Renal cortical epithelial cell (primary cell): ENCODE measurements at places on chromosomes 11 and 22.

GRCh38 chr11:42465623-42466022, 846.2 kb upstream of the API5 start:
- no peak for DNase-seq

- DNase-seq = peak; percentile 85
Measured at GRCh38 chr11:3939211-3939610, 83.7 kb downstream of the STIM1 start.

GRCh38 chr11:123103326-123103980, 41.5 kb upstream of the HSPA8 start:
- DNase-seq = peak; percentile 58

- DNase-seq = peak; percentile 88
Measured at GRCh38 chr11:28566339-28567089, 458.3 kb downstream of the METTL15 start.

GRCh38 chr22:36026741-36027140, 1.9 kb downstream of the RBFOX2 start:
- peak; percentile 46 for DNase-seq

DNA sequence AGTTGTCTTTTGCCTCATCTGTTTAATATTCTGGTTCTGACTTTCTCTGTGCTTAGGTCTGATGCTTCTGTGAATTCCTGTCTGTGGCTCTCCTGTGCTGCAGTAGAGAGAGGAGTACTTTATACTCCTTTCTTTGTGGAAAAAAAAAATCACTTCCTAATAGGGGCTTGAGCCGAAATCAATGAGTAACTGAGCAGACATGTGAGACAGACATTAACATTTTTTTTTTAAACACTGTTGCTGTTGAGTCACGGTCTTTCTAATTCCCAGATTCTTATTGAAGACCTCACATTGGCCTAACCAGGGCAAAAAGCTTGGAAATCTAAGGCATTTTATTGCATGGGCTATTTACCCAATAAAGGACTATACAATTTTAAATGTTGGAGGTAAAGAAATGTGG, 86.1 kb downstream of the GRM5 start:
- DNase-seq = peak; percentile 94

- no peak for DNase-seq
Measured at GRCh38 chr11:9493492-9493891, 32.7 kb downstream of the ZNF143 start.

DNA sequence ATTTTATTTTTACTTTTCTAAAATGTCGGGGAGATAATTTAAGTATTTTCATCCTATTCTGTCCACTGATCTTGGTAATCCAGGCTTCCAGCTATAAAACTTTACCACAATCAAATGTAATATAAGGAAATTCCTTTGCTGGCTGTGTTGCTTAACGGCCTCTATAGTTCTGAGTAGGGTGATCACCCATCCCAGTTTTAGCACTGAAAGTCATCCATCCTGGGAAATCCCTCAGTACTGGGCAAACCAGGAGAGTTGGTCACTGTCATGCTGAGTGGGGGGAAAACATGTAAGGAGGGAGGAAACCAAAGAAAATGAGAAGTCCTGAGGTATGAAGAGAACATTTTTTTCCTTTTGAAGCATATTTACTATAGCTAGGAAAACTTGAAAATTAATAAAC, 12.8 kb upstream of the BACE1-AS start:
- DNase-seq = no peak

DNA sequence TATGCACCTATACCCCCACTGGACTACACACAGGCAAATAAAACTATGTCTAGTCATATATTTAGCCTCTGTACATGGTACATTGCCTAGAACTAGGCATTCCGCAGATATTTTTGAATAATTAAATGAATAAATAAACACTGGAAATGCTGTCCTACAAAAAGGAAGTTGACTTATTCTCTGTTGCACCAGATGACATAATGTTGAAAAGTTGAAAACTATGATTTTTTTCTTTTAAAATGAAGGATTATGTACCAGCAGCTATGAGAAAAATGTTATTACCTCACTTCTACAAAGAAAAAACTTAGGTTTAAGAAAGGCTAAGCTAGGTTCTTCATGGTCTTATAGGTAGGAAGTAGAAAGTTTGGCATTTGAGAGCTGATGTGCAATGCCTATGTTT, 856.6 kb downstream of the METTL15 start:
- DNase-seq = no peak

GRCh38 chr22:20062766-20063083, 17.3 kb upstream of the DGCR8 start:
- peak; percentile 82 for DNase-seq

GRCh38 chr11:6402061-6402470, 11.8 kb downstream of the SMPD1 start:
- no peak for DNase-seq

DNA sequence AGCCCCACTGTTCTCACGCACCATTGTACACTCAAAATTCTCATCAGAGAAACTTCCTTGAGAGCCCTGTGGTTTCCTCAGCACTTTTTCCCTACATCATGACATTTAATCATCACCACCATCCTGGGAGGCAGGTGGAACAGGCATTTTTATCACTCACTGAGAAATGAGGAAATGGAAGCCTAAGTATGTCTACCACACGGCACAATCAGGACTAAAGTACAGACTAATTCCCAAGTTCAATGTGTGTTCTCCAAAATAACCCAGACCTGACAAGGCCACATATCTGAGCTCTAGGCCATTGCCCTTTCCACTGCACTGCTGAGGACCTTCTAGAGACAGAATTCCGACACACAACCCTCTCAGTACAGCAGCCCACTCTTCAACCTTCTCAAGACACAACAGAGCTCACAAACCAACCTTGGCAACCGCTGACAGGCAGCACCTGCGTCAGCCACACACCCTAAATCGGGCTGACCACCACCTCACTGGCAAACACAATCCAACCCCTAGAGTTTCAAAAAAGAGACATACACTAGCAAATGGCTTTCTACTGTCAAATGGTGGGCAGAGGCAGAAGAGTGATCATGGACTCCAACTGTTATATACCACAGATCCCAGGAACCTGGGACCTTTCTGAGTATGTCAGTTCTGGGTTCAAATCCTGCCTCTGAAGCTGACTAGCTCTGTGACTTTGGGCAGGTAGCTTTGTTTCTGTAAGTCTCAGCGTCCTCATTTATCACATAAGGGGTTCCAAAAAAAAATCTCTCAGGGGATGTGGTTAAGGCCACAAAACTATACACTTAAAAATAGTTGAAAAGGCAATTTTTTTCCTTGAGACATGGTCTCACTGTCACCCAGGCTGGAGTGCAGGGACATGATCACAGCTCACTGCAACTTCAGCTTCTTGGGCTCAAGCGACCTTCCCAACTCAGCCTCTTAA, 16.3 kb downstream of the SMCO4 start:
- DNase-seq = peak; percentile 44

DNA sequence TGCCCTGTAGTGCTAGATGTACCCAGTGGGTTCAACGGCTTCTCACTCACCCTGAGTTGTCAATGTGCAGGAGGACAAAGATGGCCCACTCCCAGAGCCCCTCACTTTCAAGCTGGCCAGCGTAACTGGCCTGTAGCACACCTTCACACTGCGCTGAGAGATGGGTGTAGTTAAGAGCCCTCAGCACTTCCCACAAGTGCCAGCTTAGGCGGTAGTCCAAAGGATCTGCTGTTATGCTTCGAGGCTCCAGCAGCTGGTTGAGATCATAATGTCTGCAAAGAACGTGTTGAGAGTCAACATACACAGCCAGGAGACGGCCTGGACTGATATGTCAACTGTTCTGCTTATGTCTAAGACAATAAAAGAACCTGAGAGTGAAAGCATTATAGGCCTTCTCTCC, 14.7 kb upstream of the CHRNA10 start:
- DNase-seq = no peak

- no peak for DNase-seq
Measured at GRCh38 chr22:19553201-19553600, 29.0 kb upstream of the CLDN5 start.

DNA sequence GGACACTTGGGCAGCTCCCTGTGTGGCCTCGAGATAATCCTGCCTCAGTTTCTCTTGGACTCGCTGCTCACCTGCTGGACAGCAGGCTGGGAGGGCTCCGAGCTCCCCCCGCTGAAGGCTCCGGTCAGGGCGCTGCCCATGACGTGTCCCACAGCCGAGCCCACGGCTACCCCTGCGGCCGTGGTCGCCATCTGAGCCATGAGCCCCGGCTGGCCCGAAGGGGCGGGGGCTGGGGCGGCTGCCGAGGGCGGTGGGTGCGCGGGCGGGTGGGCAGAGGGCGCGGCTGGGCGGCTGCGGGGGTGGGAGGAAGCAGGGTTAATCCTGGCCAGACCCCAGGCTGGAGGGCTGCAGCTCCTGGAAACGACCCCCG, 484 bp downstream of the CHCHD10 start:
- DNase-seq = no peak

GRCh38 chr11:122062763-122063162, 53.3 kb downstream of the BLID start:
- no peak for DNase-seq

DNA sequence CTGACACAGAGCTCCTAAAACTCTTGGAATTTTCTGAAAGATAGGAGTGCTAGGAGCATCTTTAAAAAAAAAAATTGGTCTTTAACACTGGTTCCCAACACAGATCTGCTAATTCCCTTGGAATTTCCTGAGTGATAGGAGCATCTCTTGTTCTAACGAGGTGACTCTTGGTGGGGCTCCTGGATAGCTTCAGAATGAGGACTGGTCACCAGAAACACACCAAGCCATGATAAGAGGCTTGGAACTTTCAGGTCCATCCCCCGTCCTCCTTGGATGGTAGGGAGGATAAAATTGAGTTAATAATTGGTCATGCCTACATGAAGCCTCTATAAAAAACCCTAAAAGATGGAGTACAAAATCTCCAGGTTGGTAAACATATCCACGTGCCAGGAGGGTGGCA, 64.5 kb upstream of the LDLRAD3 start:
- no peak for DNase-seq

DNA sequence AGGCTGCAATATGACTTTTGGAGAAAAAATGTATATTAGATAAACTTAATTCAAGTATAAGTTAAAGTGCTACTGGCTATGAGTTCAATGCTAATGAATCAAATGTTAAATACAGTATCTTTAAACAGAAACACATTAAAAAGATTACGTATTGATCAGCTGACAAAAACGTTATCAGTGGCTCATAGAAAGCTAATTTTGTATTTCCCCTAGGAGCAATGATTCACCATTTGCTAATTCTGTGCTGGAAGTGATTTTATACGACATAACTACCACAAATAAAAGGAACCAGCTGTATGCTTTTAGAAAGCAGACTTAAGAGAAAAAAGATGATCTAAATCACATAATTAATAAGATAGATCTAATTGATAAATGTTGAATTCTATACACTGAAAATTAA, 43.6 kb downstream of the MRE11 start:
- DNase-seq = no peak
